Vagina (tissue), 2 donors: ENCODE measurements at places on chromosomes 7 and 10.
A peak's percentile ranks its signal among the peaks of the same experiment; 100 is the strongest.

DNA sequence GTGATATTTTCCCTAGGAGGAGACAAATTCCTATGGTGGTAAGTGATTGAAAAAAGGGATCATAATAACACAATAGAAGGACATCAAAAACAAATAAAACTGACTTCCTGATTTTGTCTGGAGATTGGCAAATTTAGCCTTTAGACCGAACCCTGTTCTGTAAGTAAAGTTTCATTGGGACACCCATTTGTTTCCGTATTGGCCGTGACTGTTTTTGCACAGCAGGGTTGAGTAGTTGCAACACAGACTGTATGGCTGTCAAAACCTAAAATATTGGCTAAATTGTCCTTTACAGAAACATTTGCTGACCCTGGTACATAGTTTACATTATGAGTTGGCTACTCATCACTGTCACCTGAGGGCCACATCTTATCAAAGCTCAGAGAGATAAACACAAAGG lies 168.6 kb downstream of the PRKCQ start:
- no peak for DNase-seq

- peak; percentile 75 for DNase-seq
These were observed 70.8 kb downstream of the GRID1 start for GRCh38 chr10:86295791-86296190.

DNA sequence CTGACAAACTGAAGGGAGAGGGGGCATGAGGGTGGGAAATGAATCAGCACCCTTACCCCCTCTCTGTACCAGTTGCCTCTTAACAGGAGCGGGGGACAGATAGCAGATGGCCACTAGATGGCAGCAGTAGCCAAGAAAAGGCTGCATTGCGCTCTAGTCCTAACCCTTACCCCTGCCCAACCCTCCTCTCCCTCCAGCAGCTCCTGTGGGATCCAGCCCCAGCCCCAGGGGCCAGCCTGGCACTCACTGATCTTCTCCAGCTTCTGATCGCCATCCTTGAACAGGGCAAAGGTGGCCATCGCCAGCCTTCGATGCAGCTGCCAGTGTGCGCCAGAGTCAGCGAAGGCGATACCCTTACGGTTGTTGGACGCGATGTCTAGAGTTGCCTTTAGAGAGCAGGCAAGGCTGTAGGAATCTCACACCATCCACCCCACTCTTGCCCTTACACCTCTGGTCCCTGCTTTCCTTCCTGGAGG lies 2.2 kb downstream of the CYP17A1 start:
- DNase-seq: no peak

- DNase-seq: no peak
These were observed 150.4 kb downstream of the CXCL12 start for GRCh38 chr10:44234483-44234875.

DNA sequence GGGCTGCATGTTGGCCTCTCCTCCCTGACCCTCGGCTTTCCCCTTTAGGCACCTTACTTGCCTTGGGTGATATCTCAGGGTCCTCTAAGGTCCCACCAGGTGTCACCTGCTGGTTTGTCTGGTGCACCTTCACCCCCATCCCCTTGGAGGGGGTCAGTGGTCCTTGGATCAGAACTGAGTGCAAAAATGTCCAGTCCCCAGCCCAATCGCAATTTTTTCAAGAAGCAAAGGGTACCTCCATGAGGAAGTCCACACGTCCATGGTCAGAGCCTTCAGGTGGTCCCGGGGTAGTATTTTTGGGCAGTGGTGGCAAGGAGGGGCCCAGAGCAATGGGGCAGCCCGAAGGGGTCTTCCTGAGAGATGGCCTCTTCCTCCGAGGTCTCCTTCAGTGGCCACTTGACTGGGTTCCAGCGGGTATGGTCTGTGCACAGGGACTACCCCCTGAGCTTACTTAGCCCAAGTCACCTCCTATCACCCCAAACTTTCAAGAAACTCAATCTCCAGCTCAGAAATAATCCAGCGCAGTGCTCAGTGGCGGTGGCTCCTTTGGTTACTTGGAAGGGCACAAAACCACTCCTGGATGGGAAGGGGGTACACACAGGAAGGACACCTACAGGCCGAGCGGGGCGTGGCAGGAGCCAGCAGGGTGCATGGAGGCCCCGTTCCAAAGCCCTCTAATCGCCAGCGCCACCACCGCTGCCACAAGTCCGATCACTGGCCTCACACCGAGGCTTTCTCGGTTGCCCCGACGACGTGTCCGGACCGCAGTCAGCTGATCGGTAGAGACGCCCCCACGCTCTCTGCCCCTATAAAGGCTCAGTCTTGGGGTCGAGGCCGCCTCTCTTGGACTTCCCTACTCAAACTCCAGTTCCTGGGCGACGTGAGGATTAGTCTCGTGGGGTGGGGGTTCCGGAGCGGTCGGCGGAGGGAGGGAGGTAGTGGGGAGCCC lies 4.5 kb downstream of the SAP25 start:
- no peak for DNase-seq

- DNase-seq: no peak
These were observed 71.3 kb downstream of the NRCAM start for GRCh38 chr7:108384716-108385483.

GRCh38 chr10:103812432-103812831 lies 42.9 kb downstream of the SH3PXD2A start:
- DNase-seq: no peak
